NCI-H2171 treated with DMSO at 0.1 percent for 48 hours (cell line): ENCODE measurements at places on chromosomes 5 and 9.

- no peak for DNase-seq
Measured at GRCh38 chr5:43273552-43273951, 39.7 kb downstream of the HMGCS1 start.

DNA sequence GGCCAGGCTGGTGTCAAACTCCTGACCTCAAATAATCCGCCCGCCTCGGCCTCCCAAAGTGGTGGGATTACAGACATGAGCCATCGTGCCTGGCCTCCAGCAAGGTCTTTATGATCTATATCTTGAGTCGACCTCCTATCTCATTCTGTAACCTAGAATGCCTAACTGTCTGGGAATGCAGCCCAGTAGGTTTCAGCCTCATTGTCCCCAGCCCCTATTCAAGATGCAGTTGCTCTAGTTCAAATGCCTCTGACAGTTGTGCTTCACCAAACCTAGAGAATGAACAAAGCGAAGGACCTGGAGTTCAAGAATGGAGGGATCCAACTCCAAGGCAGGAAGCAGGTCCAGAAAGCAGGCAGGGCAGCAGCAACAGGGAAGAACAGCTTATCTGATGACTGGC, 30.8 kb downstream of the GLRX start:
- DNase-seq: no peak

DNA sequence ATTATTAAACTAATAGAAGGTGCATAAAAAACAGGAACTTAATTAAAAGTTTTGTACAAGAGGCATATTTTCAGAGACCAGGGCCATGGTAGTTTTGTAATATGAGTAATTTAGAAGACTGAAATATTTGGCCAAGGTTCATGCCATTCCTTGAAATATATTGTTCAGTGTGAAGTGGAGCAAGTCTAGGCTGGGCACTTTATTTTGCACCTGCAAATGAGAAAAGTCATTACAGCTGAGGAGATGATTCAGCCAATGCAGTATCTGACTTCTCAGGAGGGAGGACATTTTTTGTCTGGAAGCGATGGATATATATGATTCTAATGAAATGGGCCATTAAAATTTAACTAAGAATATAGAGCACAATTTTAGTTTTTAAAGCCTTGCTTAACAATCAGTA, 754.0 kb upstream of the ADAMTS16 start:
- DNase-seq: no peak

DNA sequence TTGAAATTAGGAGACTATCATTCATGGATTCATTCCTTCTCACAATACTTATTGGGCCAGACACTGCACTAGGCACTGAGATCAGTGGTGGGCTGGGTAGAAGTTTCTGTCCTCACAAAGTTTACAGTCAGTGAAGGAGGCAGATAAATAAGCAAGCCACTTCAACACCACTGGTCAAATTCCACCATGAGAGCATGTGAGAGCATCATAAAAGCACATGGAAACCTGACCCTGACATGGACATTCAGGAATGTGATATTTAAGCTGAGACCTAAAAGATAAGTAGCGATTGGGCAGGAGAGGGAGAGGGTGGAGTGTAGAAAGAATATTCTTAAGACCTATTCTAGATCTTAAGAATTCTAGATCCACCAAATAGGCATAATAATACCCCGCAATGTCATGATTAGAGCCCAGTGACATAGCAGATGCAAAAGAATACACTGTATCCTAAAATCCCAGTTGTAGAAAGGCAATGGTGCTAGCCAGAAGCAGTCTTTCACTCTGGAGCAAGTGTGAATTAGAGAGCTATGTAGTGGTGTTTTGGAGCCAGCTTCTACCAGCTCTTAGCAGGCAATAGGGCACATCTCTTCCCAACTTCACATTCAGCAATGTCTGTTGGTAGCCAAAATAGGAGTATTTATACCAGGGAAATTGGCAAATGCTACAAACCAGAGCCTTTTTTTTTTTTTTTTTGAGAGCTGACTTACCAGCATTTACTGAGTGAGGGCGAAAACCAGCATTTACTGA, 46.4 kb downstream of the SH3RF2 start:
- DNase-seq: no peak

- DNase-seq: no peak
Measured at GRCh38 chr5:111135946-111136345, 43.8 kb downstream of the WDR36 start.

DNA sequence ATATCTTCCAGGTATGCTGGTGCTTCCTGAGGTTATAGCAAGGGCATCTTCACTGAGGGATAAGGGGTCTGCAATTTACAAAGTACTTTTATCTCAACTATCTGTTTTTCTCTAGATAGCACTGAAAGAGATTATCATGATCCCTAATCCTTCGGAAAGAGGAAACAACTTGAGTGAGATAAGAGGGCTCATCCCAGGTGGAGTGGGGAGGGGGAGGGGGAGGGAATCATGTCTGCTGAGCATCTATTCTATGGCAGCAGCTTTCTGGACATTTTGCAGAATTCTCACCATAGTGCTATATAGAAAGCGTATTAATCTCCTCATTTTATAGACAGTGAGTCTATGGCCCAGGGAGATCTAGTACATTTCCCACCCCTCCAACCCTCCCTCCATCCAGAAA, 5.9 kb downstream of the TNFSF15 start:
- no peak for DNase-seq

- no peak for DNase-seq
Measured at GRCh38 chr9:109181284-109181683, 14.2 kb upstream of the FRRS1L start.

GRCh38 chr5:124179819-124180218, 566.6 kb downstream of the ZNF608 start:
- peak; percentile 70 for DNase-seq

GRCh38 chr5:85484982-85485574, 1100.4 kb upstream of the EDIL3 start:
- DNase-seq: peak; percentile 1

GRCh38 chr5:137275083-137275482, 224.0 kb downstream of the SPOCK1 start:
- DNase-seq: peak; percentile 46

DNA sequence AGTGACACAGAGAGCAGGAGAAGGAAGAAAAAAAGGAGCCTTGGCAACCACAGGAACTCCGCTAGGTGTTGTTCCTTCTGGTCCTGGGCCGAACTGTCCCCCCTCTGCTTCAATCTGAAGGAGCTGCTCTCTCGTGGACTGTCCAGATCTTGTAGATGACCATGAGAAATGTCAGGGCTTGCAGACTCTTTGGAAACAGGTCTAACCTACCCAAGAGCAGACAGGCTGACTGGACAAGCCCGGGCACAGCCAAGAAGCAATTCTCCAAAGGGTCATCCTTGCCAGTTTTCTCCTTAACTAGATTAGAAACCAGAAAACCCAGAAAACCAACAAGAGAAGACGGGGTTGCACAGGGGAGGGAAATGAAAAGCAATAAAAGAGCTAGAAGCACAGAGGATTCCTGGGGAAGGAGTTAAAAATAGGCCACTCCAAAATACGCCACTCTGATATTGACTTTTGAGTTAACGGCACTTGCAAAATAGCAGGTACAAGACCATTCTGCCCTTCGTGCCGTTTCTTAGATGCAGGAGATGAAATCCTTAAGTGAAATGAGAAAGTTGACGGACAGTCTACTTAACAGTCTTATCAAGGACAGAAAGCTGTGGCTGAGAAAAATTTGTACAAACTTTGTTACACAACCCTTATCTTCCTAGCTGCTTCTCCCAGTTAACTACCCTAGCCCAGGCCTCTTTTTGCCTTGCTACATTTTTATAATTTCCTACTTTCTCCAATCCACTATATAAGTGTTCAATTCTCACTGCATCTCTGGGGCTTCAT, 5.8 kb downstream of the GCNT4 start:
- DNase-seq: no peak

- DNase-seq: no peak
Measured at GRCh38 chr5:150734579-150735384, 24.0 kb downstream of the DCTN4 start.

DNA sequence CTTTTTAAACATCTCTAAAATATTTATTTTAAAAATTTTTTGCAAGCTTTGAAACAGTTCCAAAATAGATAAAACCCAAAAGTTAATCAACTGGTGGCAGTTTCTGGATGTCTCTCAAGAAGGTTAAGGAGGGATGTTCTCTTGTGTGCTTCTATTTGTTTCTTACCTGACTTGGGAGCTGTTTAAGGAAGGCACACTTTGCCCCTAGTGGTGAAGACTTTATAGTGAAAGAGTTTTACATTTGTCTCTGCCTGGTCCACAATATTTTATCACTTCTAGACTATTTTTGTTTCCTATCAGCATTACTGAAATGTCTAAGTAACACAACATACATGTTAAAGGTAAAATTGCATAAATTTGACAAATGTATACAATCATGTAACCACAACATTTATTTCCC, 552.8 kb downstream of the SEMA5A start:
- DNase-seq: peak; percentile 56

GRCh38 chr5:20266066-20266465, 278.1 kb upstream of the CDH18 start:
- no peak for DNase-seq

GRCh38 chr5:34555699-34556508, 100.2 kb upstream of the RAI14 start:
- DNase-seq: no peak
